ENCODE measurements at places on chromosomes 4 and X.

DNA sequence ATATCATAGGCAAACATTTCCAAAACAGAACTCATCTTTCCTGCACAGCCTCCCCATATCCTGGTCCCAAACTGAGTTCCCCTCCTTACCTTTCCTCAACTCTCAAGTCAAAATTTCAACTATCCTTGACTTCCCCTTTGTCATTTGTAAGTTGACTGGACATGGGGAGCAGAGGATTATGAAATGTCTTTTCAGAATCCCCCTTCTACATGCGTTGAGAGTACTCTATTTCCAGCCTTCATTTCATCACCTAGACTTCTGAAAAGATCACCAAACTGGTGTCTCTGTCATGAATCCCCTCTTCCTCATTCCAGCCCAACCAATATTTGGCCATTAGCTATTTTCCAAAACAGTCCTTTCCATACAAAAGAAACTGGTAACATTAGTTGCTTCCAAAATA is 95.2 kb downstream of the SYNPO2 start:
- DNase-seq: no peak

DNA sequence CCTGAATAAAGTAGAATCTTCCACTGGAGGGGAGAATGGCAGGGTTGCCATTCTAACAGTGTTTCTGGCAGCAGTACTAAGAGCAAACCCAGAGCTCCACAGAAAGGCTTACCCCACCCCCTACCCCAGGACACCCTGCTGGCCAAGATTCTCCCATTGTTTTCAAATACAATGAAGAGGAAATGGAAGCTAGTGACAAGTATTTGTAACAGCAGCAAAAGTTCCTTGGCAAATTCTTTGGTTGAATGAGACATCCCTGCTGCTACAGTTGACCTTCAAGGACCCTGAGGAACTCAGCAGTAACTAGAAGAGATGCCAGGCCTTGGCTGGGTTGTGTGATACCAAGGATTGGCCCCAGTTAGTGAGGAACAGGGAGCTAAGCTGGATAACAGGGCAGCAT is 124.2 kb upstream of the DGKK start:
- no peak for DNase-seq

DNA sequence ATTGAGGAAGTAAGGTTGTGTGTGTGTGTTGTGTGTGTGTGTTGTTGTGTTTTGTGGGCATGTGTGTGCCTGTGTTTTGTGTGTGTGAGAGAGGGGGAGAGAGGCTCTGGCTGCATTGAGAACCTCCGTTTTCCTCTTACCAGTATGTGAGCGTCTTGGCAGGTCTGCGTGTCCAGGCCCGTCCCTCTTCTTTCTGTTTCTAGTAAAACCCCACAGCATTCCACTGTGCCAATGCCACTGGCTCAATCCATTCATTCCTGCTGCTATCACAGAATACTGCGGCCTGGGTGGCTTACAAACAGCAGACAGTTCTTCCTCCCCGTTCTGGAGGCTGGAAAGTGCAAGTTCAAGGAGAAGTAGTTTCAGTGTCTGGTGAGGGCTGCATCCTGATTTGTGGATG is 15.5 kb upstream of the HTRA3 start:
- no peak for DNase-seq

- DNase-seq: no peak
Observed at GRCh38 chrX:123308658-123309057, 124.6 kb downstream of the GRIA3 start.

GRCh38 chr4:66920514-66920913 is 624.8 kb downstream of the CENPC start:
- DNase-seq: no peak

- no peak for DNase-seq
Observed at GRCh38 chr4:4631150-4631549, 89.3 kb upstream of the STX18 start.
